ENCODE measurements at places on chromosomes 3 and 15.

GRCh38 chr3:20250786-20251185 is 64.8 kb upstream of the SGO1 start:
- DNase-seq, result no peak

DNA sequence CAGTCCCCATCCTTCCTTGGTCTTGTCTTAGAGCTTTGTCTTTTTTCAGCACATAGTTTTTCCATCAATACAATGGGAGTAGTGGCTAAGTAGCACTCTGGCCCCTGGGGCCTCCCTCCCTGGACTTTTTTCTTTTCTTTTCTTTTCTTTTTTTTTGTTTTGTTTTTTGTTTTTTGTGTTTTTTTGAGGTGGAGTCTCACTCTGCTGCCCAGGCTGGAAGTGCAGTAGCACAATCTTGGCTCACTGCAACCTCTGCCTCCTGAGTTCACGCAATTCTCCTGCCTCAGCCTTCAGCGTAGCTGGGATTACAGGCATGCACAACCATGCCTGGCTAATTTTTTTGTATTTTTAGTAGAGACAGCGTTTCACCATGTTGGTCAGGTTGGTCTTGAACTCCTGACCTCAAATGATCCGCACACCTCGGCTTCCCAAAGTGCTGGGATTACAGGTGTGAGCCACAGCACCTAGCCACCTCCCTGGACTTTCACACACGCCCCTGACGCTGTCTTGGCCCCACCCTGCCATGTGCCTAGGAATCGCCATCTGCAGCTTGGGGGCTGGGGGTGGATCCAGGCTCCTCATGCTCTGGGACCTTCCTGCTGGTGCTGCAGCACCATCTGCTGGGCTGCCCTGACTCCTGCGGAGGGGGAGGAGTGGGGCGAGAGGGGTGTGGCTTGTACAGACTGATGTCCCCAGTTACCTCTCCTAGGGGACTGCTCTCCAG is 2.8 kb downstream of the C15orf39 start:
- DNase-seq, result peak; percentile 87

DNA sequence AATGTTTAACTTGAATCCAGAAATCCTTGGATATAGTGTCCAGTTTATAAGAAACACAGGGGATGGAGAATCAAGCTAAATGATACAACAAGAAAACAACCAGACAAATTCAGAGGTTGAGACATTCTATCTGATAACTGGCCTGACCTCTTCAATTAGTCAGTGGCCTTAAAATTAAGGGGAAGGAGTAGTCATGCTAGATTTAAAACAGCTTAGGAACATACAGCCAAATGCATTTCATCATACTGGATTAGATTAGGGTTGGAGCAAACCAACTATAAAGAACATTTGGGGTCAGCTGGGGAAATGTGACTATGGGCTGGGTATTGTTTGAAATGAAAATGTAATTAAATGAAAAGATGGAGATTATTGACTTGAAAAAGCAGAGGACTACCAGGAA is 53.3 kb downstream of the PPARG start:
- DNase-seq, result no peak

DNA sequence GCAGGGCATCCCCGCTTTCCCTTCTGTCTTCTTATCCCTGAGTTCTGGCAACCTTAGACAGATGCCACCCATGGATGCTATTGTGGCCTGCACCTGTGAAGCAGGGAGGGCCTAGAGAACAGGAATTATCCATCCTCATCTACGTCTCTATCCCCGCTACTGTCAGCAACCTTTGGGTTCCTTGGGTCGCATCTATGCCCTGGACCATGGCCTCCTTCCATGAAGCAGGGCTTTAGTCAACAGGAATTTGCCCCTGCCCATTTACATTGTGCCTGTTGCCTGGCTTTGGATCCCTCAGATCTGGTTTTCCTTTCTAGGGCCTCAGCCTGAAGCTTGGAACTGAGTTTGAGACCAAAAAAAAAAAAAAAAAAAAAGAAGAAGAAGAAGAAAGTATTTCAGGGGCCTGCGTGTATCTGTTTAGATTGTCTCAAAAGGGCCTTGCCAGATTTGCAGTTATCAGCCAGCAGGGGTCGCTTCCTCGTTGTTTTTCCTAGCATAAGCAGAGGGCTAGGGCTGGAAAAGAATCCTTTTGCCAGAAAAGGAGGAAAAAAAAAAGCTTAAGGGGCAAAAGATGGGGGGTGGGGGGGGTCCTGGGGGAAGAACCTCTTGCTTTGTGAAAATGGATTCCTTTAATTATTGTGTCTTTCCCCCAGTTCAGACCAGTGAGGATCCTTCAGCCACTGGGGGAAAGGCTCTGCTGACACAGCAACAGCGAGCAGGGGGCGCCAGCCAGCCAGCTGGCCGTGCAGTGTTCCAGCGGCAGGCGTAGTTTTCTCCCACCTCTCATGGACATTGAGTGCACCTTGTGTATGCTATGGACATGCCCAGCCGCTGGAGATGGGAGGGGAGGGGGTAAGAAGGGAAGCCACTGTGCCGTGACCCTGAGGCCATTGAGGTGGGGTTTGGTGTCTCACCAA is 65.7 kb upstream of the ALDH1L1 start:
- peak; percentile 65 for DNase-seq

- peak; percentile 55 for DNase-seq
Measured at GRCh38 chr3:106518516-106518915, 649.7 kb upstream of the CBLB start.

GRCh38 chr15:35186346-35186745 is 101.3 kb upstream of the NANOGP8 start:
- no peak for DNase-seq

DNA sequence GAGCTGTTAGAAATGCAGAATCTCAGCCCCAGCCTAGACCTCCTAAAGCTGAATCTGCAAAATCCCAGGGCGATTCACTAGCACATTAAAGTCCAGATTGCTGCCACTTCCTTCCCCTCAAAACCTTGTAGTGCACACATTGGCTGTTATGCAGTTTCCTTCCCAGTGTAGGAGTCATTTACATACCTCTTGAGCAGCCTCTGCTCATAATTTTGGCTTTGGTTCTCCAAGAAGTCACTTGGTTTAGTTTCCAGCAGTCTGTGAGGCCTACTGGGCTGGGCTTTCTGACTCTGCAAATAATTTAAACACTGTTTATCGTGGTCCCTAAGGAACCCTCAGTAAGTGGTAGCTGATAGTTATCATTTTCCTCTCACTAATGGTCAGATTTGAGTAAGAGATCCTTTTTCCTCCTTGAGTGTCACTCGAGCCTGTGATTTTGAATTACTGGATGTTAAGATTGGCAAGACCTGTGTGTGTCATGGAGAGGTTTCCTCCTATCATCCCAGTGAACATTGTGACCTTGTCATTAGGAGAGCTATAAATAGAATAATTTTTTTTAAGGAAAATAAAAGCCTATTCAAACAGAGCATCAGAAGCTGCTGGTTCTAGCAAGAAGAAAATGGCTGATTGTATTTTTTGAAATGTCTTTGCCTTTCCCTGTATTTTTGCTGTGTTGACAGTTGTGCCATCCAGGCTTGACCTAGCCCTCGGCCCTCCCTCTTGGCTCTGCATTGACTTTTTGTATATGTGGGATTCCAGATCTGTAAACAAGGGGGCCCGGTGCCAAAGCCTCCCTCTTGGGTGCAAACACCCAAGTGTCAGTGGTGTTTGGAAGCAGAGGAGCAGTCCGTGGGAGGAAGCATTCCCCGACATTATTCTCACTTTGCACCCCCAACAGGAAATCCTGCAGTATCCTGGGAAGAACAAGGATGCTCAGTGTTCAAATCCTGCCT is 134.8 kb upstream of the ANKRD28 start:
- peak; percentile 7 for DNase-seq

DNA sequence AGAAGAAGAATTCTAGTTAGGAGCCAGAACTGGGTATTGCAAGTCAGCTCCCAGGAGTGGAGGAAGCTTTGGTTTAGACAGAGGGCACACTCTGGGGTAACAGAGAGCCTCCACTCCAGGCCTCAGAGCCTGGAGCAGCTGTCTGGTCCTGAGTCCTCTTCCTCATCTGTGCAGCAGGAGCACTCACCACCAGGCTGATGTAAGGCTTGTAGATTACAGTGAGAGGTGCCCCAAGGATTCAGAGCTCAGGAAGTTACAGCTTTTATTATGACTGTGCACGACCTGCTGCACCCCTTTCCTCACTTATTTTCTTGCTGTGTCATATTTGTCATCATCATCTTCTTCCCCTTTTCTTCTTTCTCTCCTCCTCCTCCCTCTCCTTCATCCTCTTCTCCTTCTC is 210.4 kb downstream of the ATP10A start:
- DNase-seq, result no peak

DNA sequence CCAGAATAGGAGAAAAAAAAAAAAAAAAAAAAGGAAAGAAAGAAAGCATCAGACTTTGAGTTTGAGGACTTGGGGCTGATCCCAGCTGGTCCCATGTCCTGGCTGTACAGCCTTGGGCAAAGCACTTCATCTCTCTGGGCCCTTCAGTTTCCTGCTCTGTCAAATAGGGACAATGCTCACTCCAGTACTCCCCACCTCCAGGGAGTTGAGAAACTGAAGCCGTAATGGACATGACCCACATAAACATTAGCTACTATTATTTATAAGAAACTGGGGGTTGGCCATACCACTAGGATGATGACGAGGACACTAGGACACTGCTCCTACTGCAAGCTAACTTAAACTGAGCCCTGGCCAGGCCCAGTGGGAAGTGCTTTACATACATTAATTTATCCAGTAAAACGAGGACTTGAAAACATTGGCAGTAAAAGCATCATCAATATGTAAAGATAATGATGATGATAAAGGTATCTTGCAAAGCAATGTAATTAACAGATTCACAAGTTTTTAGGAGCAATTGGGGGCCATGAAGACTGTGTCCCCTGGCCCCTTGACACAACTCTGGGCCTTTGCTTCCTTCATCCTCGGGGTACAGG is 22.9 kb upstream of the SMAD6 start:
- peak; percentile 57 for DNase-seq

DNA sequence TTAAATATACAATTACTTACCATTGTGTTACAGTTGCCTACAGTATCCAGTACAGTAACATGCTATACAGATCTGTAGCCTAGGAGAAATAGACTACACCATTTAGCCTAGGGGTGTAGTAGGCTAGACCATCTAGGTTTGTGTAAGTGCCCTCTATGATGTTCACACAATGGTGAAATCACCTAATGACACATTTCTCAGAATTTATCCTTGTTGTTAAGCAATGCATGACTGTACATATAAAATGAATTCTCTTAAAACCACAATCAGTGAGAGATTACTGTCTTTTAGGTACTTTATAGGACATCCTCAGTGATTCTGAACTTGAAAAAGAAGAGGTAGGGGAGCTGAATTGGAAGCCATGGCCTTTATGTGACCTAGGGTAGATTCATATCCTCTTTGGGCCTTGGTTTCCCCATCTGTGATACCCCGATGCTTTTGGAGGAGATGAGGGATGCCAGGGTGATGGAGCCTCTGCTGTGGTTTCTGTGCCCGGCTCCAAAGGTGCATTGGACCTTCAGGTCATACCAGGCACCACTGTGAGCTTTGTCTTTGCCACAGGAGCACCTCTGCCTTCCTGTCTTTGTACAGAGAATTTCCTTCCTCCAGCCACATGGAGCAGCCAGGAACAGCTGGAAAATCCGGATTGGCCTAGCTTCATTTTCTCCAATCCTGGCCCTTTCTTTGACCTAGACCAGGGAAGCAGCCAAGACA is 51.9 kb upstream of the FLNB start:
- peak; percentile 94 for DNase-seq

DNA sequence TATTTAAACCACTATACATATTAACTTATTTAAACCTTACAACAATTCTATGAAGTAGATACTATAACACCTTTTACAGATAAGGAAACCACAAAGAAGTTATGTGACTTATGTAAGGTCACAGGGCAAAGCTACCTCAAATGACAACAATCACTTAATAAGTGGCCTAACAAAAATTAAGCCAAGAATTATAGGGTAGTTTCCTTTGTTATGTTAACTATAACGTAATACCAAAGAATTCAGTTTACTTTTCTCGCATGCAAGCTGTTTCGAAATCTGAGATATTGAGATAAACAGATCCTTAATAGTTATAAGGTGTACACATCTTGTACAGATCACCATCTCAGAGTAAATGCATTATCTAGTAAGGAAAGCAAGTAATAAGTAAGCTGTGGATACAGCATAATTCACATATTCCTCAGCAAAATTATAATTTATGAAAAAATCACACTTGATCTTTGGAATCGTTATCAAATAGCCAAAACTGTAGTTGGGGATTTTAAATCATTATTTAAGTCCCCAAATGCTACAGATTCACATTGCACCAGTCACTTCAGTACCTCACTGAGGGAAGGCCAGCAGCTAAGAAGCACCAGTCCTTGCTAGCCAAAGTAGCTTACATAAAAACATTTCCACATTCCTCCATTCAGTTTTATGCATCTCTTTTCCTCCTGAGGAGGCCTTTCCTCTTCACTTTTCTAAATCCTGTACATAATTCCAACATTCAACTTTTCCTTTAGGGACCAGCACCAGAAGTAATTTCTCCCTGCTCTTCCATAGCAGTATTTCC is 226.8 kb downstream of the TBC1D5 start:
- DNase-seq, result peak; percentile 62

- DNase-seq, result no peak
Measured at GRCh38 chr15:67652586-67652985, 110.1 kb downstream of the MAP2K5 start.

GRCh38 chr3:138938877-138939560 is 7.9 kb downstream of the FOXL2 start:
- no peak for DNase-seq

GRCh38 chr15:91980502-91981267 is 127.2 kb downstream of the SLCO3A1 start:
- DNase-seq, result no peak

DNA sequence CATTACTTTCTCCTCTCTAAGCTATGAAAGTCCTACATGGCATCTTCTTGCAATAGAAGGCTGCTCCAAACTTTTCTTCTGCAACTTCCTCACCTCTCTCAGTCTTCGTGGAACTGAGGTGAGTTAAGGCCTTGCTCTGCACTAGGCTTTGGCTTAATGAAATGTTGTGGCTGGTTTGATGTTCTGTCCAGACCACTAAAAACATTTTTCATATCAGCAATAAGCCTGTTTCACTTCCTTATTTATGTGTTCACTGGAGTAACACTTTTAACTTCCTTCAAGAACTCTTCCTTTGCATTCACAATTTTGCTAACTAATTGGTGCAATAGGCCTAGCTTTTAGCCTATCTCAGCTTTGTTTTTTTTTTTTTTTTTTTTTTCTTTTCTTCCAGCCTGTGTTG is 335.3 kb upstream of the NECTIN3 start:
- DNase-seq, result no peak

- DNase-seq, result no peak
Measured at GRCh38 chr3:58888087-58888486, 161.7 kb downstream of the CFAP20DC start.

GRCh38 chr3:98109807-98110549 is 20.5 kb upstream of the OR5H1 start:
- no peak for DNase-seq
